ENCODE measurements at places on chromosomes 16 and 17.
A peak's percentile ranks its signal among the peaks of the same experiment; 100 is the strongest.

GRCh38 chr17:7262935-7263800 lies 890 bp upstream of the CLDN7 start:
- no peak for DNase-seq

DNA sequence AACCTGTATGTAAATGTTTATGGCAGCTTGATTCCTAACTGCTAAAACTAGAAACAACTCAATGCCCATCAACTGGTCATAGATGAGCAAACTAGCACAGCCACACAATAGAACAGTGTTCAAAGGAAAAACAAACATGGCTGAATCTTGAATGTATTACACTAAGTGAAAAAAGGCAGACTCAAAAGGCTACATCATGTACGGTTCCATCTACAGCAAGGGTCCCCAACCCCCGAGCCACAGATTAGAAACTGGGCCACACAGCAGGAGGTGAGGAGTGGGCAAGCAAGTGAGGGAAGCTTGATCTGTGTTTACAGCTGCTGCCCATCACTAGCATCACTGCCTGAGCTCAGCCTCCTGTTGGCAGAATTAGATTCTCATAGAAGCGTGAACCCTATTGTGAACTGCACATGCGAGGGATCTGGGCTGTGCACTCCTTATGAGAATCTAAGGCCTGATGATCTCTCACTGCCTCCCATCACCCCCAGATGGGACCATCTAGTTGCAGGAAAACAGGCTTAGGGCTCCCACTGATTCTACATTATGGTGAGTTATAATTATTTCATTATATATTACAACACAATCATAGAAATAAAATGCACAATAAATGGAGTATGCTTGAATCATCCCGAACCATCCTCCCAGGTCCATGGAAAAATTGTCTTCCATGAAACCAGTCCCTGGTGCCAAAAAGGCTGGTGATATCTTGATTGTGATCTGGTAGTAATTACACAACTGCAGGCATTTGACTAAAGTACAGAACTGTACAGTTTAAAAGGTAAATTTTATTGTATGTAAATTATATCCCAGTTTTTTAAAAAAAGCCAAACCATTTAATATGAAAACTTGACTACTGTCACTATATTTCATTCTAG lies 7.7 kb downstream of the CEP20 start:
- no peak for DNase-seq

GRCh38 chr17:11503308-11504035 lies 94.8 kb upstream of the DNAH9 start:
- DNase-seq: no peak

- DNase-seq: no peak
These were observed 5.6 kb downstream of the NFE2L1 start for GRCh38 chr17:48053758-48054237.

DNA sequence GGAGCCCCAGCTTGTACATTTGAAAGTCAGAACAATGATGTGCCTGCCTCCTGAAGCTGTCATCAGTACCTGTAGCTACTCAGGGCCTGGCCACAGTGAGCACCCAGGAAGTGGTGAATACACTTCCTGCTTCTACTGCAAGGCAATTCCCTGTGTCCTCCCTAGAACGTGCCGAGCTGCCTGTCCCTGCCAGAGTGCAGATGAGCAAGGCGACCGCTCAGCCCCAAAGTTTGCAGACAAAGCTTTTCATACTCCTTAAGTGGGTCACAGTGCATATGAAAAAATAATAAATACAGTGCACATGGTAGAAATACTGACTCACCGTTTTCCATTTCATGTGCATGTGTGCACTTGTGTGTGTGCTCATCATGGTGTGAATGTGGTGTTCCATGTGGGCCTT lies 77.3 kb downstream of the MPRIP start:
- no peak for DNase-seq

GRCh38 chr16:52697971-52698370 lies 151.0 kb upstream of the TOX3 start:
- DNase-seq: no peak

DNA sequence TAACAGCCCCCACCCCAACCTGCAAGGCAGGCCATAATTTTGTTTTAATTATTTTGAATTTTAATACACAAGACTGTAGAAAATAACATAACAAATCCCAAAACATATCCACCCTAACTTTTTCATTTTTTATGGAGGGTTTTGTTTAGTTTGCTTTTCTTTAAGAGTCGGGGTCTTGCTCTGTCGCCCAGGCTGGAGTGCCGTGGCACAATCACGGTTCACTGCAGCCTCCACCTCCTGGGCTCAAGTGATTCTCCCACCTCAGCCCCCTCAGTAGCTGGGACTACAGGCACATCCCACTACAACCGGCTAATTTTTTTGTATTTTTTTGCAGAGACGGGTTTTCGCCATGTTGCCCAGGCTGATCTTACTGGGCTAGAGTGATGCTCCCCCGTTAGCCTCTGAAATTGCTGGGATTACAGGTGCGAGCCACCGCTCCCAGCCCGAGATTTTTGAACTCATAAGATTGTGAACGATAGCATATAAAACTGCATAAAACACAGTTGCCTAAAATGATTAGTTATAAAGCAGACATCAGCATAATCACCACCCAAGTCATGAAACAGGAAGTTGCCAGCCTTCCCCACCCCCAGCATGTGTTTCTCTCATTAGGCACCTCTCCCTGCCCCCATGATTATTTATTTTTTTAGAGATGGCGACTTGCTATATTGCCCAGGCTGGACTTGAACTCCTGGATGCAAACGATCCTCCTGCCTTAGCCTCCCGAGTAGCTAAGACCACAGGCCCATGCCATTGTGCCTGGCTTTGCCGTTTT lies 13.6 kb upstream of the DOC2B start:
- no peak for DNase-seq

DNA sequence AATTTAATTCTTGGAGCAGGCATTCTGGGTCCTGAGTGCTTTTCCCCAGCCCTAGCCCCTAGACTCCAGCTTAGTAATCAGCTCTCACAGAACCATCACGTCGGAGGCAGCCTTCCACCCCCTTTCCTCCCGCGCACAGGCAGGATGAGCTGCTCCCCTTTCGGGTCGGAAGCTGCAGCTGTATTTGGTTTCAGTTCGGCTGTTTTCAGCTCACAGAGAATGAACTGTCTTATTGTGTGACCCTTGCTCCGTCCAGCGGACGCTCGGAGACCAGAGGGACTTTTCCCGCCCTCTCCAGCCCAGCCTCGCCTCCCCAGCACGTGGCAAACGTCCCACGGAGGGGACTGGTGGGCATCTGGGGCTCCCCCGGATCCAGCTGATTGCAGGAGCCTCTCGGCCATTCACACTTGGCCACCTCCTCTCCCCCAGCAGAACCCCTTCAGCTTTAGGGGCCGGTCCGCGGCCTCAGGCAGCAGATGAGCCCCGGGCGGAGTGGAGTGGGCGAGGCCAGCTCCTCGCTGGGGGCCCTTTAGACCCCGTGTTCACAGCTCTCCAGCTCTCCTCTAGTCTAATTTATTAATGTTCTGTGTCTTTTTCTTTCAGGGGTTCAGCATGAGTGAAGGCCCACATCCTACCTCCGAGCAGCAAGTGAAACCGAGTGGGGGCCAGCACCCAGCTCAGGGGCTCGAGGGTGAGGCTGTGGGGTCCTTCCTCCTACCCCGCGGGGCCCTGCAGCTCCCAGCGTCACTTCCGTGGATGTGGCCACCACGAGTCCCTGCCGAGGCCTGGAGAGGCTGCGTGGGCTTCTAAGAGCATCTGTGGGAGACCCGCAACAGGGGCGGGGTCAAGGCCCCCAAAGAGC lies 863 bp upstream of the UTS2R start:
- DNase-seq: no peak

- no peak for DNase-seq
These were observed 47.2 kb upstream of the CLEC18A start for GRCh38 chr16:69903865-69904415.

- DNase-seq: no peak
These were observed 228.5 kb downstream of the TOX3 start for GRCh38 chr16:52318302-52319009.

DNA sequence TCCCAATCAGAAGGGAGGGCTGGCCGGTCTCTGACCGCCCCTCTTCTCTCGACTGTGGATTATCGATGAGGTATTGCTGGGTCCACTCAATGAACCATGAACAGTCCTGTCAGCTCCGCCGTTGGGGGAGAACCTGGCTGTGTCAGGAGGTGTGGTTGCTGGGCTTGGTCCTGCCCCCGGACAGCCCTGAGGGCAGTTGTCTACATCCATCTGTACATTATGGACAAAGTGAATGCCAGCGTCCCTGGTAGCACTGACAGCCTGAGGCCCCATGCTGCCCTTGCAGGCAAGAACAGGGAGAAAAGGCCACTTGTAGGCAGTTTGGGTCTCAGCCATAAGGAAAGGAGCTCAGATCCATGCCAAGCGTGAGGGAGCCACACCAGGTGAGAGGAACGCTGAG lies 38.9 kb downstream of the ST3GAL2 start:
- no peak for DNase-seq

DNA sequence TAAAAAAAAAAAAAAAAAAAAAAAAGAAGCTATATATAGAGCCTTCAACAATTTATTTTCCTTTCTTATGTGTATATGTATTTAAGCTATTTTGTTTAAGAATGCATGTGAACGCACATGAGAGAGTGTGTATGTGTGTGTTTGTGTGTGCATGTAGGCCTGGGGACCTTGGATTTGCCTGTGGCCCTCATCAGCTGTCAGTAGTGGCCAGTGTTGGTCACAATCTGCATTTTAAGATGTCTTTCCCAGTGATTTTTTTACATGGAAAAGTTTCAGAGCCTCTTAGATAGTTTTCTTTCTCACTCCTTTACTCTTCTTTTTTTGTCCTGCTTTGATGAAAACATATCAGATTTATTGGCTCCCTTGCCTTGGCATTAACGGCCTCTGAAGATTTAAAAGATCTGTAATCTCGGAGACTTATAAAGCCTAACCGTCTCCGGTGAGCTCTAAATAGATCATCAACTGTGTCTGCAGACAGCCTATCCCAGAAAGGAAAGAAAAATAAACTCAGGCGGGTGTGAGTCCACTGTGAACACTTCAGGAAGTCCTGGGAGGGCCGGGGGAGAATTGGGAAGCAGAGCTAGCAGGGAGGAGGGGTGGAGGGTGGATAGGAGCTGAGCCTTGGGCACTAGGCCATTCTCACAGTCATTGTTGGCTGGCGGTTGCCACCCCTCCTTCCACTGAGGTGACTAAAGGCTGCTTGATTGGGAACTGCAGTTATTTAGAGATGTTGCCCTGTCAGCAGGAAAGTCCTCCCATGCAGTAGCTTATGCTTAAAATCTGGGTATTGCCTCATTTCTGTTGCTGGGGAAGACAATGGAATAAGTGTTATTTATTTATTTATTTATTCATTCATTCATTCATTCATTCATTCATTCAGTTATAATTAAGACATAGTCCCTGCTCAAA lies 86.8 kb downstream of the WWP2 start:
- DNase-seq: no peak

DNA sequence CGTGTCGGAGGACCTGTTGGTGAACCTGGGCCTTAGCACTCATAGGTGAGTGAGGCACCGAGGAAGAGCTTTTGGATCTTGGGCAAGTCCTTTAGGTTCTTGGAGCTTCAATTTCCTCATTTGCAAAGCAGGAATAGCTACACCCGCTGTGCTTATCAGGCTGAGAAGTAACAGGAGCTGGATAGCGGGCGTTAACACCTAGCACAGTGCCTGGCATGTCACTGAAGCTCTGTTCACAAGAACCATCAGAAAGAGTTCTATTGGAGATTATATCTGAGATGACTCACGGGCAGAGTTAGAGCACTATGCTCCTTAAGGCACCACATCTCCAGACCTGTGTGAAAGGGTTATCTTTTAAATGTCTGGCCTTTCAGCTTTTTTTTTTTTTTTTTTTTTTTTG lies 12.8 kb downstream of the MEOX1 start:
- DNase-seq: no peak

- no peak for DNase-seq
These were observed 1.5 kb downstream of the SLC16A6 start for GRCh38 chr17:68289473-68289872.

GRCh38 chr17:81110488-81111040 lies 54.7 kb upstream of the PVALEF start:
- DNase-seq: no peak

DNA sequence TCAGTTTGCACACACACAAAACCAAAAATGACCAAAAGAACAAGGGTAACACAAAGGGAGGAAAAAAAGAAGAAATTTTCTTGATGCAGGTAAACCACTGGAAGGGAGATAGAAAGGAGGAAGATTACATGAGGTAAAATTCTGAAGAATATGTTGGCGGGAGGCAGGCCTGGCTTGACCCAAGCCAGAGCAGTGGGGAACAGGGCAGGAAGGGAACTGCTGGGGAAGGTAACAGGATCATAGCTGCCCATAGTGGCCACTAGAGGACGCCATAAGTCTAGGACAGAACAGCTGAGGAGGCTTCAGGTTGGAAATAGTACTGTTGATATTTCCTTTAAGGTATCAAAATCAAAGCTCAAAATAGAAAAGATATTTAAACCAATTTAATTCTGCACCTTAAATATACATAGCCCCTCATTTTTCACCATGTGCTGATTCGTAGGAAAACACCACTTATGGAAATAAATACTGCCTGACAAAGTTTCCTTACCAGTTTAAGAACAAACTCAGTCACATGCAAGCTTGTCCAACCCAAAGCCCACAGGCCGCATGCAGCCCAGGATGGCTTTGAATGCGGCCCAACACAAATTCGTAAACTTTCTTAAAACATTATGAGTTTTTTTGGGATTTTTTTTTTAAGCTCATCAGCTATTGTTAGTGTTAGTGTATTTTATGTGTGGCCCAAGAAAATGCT lies 15.5 kb downstream of the VPS35 start:
- peak; percentile 28 for DNase-seq

DNA sequence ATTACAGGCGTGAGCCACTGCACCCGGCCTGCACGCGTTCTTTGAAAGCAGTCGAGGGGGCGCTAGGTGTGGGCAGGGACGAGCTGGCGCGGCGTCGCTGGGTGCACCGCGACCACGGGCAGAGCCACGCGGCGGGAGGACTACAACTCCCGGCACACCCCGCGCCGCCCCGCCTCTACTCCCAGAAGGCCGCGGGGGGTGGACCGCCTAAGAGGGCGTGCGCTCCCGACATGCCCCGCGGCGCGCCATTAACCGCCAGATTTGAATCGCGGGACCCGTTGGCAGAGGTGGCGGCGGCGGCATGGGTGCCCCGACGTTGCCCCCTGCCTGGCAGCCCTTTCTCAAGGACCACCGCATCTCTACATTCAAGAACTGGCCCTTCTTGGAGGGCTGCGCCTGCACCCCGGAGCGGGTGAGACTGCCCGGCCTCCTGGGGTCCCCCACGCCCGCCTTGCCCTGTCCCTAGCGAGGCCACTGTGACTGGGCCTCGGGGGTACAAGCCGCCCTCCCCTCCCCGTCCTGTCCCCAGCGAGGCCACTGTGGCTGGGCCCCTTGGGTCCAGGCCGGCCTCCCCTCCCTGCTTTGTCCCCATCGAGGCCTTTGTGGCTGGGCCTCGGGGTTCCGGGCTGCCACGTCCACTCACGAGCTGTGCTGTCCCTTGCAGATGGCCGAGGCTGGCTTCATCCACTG lies at the start of gene BIRC5:
Gene BIRC5 (plus strand): TSS at position 238 of the 690 bp plus-strand sequence. CDS start 64 bp downstream, at position 302.
- peak; percentile 87 for DNase-seq

- DNase-seq: peak; percentile 50
These were observed 373 bp downstream of the CMC2 start for GRCh38 chr16:81006211-81006812.

DNA sequence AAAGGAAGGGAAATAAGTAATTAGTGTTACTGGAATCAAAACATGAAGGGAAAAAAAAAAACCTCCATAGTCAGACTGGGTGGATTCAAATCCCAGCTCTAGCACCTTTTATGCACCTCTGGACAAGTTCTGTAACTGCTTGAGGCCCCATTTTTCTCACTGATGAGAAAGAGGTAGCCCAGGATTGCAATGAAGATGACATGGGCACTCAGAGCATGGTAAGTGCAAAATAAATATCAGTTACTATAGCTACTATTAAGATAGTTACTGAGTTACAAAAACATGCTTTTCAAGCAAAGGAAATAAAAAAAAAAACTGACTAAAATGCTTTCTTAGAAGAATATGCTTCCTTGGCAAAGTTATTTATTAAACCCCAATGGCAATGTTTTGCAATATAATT lies 58.8 kb downstream of the CEP95 start:
- DNase-seq: no peak

All from HuH-7.5 (cell line).